HCEC 1CT (cell line): ENCODE measurements at places on chromosomes 16 and 17.

- DNase-seq = no peak
Measured at GRCh38 chr16:3057181-3058138, 8.0 kb upstream of the IL32 start.

GRCh38 chr17:78384479-78385175 lies 6.2 kb downstream of the PGS1 start:
- DNase-seq = no peak

GRCh38 chr17:75078284-75079022 lies 9.3 kb upstream of the SLC16A5 start:
- DNase-seq = peak; percentile 63

- DNase-seq = no peak
Measured at GRCh38 chr16:54242199-54242598, 44.4 kb downstream of the IRX3 start.

- no peak for DNase-seq
Measured at GRCh38 chr17:37097154-37097553, 148.4 kb downstream of the AATF start.

- DNase-seq = no peak
Measured at GRCh38 chr16:73976644-73977043, 320.0 kb upstream of the PSMD7 start.

- DNase-seq = peak; percentile 43
Measured at GRCh38 chr17:42101513-42102292, 3.4 kb upstream of the ZNF385C start.

- DNase-seq = no peak
Measured at GRCh38 chr16:67782567-67783352, 23.6 kb downstream of the RANBP10 start.

- no peak for DNase-seq
Measured at GRCh38 chr16:16989368-16989767, 481.4 kb downstream of the XYLT1 start.

DNA sequence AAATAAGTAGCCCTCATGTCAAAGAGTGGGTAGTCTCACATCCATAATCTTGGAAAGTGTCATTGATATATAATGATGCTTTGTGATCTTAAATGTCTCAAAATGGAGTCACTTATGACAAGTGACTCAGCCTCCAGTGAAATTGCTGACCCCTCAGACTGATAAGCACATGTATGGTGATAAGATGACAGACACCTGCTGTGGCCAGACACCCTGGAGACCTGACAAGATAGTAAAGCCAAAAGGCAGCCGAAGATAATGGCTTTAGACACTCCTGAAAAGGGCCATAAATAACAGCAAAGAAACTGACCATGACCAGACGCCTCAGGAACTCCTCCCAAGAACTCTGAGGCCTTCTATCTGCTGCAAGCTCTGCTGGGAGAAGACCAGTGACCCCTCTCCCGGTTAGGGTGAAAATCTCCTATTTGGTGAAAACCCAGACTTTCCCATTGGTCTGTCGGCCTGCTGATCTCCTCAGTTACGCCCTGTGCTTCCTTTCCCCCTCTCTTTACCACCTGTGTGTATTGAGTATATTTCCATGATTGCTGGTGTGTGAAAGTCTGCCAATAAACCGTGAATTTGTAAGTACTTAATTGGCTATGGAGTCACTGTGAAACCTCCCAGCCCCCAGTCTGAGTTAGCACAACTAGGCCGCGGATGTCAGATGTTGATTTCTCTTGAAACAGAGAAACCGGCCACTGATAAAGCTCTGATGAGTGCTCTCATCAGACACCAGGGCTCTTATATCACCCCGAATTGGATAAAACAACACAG lies 226.7 kb upstream of the MYOCD start:
- no peak for DNase-seq

DNA sequence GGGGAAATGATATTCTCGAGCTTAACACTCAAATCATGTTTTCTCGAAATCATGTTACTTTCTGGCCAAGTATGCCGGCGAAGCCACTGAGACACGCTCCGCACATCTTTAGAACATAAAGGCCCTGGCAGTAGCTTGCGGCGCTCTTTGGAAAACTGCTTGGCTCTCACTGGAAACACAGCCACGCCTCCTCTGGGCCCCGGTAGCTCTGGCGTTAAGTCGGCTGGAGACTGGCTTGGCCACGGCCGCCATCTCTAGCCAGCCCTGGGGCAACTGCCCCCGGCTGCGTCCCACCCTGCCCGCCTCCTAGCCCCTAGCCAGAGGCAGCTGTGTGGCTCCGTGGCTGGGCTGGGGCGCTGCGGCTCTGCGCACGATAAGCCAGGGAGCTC lies 9.2 kb upstream of the BAIAP2 start:
- no peak for DNase-seq

DNA sequence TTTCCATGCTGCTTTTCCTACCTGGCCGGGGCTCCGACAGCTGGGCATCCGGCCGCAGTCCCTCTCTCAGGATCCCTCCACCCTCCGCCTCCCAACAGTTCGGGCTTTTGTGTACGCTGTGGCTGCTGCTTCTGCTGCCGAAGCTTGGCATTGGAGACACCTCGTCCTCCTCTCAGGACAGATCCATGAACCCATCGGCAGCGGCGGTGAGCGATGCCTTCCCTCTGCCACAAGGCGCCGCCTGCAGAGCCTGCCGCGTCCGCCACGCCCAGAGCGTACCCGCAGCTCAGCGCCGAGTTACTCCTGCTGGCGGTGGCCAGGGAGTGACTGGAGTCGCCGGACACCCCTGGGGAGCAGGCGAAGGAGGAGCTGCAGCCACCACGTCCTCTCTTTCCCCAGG lies 2032.8 kb downstream of the TP53TG3F start:
- no peak for DNase-seq

GRCh38 chr16:25063102-25063501 lies 47.9 kb upstream of the ARHGAP17 start:
- no peak for DNase-seq

- DNase-seq = peak; percentile 42
Measured at GRCh38 chr17:49022391-49022941, 25.3 kb downstream of the IGF2BP1 start.

DNA sequence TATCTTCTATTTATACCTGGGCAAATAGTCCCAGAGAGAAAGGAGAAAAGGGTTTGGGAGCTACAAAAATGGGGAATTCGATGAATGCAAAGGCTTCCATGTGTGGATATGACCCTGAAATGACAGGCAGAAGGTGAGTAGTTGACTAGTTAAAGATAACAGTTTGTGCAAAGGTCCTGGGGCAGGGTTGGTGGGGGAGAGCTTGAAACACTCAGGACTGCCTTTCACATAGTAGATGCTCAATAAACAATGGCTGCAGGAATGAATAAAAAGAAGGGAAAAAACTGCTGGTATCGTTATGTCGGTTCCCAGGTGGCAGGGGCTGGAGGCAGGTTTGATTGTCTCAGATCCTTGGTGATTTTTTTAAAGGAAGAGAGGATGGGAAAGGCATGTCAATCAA lies 445.5 kb downstream of the HAPSTR1 start:
- no peak for DNase-seq

- DNase-seq = no peak
Measured at GRCh38 chr17:34319039-34319483, at the start of gene CCL8. Gene CCL8 (plus strand): TSS chr17:34319435. CDS start chr17:34319502, 67 bp downstream.

GRCh38 chr17:16352303-16352666 lies 984 bp downstream of the CENPV start:
- DNase-seq = peak; percentile 41

GRCh38 chr16:79206889-79207288 lies 393.6 kb downstream of the MAF start:
- DNase-seq = no peak

- DNase-seq = no peak
Measured at GRCh38 chr16:75262104-75262799, 10.8 kb upstream of the BCAR1 start.

- peak; percentile 69 for DNase-seq
Measured at GRCh38 chr17:39064374-39064773, 87.1 kb downstream of the PLXDC1 start.

DNA sequence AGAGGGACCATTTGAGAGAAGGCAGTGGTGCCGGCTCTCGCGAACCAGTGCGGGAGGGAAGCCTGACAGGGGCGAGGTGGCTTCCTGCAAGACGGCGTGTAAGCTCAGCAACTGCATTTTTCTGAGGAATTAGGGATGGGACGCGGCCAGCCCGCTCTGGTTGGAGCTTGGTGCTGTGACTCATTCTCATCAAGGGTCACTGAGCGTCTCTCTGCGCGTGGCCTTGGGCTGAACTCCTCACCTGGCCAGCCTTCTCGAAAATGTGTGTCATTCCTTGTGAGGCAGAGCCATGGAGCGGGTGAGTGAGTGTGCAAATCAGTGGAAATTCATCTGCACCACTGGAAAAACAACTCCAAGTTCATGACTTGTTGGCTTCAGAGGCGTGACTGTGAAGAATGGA lies 52.8 kb downstream of the NTN1 start:
- no peak for DNase-seq

- DNase-seq = no peak
Measured at GRCh38 chr17:70073310-70073709, 1.7 kb upstream of the KCNJ16 start.

GRCh38 chr16:52114379-52114778 lies 432.6 kb downstream of the TOX3 start:
- no peak for DNase-seq

GRCh38 chr17:74598346-74599022 lies 6.4 kb upstream of the CD300LD start:
- no peak for DNase-seq

- DNase-seq = no peak
Measured at GRCh38 chr16:89801800-89802199, 14.6 kb downstream of the FANCA start.

DNA sequence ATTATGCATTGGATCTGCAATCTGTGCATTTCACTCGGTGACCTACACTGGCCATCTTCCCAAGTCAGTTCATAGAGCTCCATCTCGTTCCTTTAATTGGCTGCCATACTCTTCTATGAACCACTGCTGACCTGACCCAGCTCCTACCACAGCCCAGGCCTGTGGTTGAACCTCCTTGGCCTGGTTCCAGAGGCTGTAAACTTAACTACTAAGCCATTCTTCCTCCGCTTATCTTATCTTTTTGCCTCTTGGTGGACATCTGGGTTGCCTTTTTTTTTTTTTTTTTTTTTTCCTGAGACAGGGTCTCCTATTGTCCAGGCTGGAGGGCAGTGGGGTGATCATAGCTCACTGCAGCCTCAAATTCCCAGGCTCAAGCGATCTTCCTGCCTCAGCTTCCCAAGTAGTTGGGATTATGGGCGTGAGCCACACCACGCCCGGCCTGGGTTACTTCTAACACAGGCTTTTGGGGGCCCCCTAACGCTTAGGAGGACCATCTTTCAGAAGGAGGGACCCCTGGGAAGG lies 18.3 kb downstream of the COQ7 start:
- peak; percentile 11 for DNase-seq
